NB4 (cell line): ENCODE measurements at places on chromosomes 4 and X.

GRCh38 chr4:7719354-7720174 lies 220.1 kb downstream of the AFAP1 start:
- peak; percentile 60 for DNase-seq

DNA sequence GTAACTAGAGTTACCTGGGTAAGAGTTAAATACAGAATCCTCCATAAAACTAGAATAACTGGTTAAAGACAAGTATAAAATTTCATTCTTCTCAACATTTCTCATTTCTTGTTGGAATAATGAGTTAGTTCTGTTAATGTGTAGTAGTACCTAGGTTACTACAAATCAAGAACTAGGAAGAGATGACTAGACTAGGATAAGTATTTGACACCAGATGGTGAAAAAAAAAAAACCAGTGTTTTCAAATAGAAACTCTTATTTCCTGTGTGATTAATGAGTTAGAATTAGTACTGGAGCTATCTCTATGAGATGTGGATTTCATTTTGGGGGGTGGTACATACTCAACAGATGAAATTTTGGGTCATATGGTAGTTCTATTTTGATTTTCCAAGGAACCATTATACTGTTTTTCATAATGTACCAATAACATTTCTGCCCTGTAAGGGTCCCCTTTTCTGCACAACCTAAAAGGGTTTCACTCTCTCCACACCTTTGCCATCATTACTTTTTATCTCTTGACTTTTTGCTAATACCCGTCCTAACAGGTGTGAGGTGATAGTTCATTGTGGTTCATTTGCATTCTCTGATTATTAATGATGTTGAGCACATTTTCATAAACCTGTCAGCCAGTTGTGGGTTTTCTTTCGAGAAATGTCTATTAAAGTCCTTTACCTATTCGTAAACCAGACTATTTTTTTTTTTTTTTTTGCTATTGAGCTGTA lies 1.7 kb upstream of the VCX start:
- no peak for DNase-seq

DNA sequence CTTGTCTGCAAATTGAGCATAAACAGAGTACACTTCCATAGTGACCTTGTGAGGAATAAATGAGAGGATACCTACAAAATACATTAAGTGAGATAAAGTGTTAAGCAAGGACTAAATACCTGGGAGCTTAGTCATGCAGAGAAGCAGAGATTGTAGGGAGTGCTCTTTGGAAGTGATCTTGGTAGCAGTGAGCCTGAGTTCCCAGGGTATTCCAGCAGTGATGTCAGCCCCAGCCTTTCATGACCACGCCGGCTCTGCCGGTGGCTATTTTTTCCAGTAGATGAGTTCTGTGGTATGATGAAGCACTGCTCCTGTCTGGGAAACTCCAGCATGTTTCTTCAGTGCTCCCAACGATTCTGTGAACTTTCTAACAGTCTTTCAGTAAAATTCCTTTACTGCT lies 391.5 kb upstream of the IGFBP7 start:
- DNase-seq = no peak

DNA sequence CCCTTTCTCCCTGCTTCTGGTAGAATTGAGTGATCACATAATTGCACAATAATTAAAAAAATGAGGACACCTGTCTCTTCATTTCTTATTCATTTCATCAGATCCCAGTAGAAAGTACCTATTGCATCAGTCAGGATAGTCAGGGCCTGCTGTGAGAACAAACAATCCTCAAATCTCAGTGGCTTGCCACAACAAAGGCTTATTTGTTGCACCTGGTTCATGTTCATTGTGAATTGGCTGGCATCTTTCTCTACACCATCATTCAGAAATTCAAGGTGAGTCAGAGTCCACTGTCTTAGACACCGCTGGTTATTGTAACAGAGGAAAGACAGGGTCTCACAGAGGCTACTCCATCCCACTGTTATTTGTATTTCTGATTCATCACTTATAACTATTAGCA lies 409.8 kb downstream of the STIM2 start:
- no peak for DNase-seq

DNA sequence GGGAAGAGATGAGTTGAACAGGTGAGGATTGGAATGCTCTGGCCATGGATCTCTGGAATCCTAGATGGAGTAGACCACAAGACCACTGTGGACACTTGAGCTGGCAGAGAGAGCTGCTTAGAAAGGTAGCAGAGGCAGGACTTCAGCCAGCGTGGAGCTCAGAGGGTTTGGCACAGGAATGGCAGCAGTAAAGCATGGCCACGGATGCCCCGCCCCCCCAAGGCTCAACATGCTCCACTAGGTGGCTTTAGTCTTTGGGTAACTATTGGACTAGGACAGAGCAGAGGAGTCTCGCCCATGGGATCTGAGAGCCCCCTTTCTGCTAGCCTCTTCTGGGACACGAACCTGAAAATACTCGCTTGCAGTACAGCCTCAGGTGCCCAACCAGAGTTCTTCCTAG lies 150.1 kb upstream of the NEIL3 start:
- DNase-seq = no peak

DNA sequence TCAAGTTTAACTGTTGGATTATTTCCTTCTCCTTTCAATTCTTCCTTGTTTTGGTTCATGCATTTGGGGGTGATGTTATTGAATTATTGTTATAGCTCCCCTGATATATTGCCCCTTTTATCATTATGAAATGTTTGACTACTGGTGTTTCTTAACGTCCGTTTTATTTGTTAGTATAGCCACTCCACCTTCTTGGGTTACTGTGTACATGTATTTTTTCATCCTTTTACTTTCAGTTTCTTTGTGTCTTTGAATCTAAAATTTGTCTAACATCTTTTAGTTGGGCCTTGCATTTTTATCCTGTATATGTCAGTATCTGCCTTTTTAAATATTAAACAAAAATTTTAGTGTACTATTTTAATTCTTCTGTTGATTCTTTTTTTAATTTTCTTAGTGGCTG lies 88.7 kb downstream of the TNIP2 start:
- no peak for DNase-seq

GRCh38 chr4:103123114-103123513 lies 23.5 kb upstream of the BDH2 start:
- DNase-seq = no peak

DNA sequence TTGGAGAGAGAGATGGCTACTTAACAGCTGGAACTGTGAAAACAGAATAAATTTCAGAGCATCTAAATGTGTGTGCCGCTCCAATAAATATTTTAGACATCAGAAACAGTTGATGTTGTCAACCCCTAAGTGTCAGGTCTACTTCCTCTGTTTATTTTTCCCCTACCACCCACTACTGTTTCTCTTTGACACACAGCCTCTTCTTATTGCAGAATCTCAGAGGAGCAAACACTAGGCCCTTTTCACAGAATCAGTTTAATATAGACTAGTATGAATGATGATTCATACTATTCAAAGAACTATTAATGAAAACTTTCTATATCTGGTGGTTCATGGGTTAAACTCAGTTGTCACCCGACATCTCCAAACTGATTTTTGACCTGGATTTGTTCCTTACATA lies 33.9 kb downstream of the NAA11 start:
- DNase-seq = no peak

DNA sequence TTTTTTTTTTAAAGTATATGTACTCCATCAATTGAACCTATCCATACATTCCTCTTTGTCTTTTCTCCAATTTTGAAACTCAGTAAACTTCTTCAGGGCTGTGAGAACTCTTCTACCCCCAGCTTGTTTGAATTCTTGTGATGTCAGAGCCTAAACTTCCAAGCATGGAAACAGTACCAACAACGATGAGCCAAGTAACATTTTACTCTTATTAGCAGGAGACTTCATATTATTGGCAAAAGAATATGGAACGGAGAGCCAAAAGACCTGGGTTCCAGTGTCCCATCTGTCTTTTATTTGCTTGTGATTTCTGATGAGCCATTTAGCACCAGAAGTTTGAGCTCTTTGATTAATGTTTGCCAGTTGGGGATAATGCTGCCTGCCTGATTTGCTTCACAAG lies 5.3 kb downstream of the DIAPH2 start:
- DNase-seq = no peak

DNA sequence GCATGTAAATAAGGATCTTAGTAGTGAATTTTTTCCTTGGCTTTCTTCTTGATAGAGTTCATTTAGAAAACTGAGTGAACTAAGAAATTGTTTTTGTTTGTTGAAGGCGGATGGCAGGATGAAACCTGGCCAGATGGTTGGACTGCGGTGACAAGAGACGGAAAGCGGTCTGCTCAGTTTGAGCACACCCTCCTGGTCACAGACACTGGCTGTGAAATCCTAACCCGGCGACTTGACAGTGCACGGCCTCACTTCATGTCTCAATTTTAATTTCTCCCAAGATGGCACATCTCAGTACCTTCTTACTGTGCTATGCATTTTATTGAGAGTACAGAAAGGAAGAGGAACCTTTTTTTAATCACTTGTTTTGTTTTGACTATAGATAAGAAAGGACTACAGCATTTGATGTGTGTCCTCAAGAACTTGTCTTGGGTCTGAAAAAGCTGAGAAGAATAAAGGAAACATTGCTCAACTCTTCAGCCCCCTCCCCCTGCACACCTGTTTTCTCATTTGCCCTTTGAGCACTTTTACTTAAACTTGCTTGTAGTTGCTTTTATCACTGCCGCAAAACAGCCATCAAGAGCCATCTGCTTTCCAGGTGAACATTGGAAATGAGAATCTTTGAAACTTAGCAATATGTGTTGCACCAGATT lies 27.4 kb downstream of the ADH5 start:
- DNase-seq = no peak

GRCh38 chr4:179399054-179399782 lies 1957.0 kb upstream of the AGA start:
- peak; percentile 45 for DNase-seq

DNA sequence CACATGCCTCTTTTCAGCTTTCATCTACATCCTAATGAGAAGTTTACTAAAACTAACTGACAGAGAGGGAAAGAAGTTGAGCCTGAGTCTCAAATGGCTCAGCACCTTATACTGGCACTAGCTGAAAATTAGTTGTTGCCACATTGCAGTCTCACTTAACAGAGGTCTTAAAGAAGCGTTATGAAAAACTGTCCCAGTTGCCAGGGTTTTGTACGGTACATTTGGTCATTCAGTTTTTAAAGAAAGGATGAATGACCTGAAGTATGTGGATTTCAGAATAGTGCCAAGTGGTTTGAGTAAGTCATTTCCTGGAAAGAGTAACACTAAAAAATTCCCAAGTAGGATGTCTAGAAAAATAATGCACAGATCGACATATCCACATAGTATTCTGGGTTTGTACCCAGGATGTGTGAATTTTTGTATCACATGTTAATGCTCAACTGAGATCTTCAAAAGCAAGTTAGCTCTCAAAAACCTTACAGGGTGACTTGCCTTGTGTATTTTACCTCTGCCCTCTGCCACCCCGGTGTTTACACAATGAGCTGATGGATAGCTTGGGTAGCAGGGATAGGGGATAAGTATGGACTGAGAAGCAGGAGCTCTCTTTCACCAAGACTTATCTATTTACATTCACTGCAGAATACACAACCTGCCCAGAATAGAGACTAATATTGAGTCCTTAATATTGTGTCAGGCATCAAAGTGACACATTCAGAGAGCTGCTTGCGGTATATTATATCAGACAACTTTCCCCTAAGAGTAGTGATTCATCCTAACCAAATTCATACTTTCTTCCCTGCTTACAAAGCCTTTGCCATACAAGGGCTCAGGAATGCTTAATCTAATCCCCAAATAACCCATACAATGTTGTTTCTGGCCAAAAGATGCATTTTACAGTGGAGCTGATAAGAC lies 1075.7 kb upstream of the PABPC4L start:
- DNase-seq = no peak

GRCh38 chr4:40910706-40911105 lies 161.0 kb downstream of the NSUN7 start:
- DNase-seq = no peak

DNA sequence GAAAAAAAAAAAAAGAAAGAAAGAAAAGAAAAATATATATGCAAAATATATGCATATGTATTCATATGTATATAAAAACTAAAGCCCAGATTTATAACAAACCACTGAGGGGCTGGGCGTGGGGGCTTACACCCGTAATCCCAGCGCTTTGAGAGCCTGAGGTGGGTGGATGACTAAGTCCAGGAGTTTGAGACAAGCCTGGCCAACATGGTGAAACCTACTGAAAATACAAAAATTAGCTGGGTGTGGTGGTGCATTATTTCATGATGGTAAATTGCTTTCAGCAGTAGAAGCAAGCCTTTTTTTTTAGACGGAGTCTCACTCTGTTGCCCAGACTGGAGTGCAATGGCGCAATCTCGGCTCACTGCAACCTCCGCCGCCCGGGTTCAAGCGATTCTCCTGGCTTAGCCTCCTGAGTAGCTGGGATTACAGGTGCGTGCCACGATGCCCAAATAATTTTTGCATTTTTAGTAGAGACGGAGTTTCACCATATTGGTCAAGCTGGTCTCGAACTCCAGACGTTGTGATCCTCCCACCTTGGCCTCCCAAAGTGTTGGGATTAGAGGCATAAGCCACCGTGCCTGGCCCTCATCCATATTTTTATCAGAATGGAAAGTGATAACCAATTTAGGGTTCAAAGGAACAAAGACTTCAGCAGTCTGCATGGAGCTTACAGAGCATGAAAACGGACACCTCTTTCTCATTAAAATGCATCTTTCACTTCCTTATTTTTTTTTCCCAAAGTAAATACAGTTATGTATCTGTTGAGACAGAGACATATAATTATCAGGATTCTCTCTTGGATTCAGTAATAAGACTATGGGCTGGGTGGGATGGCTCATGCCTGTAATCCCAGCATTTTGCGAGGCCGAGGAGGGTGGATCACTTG lies 27.7 kb upstream of the MOB1B start:
- no peak for DNase-seq

- no peak for DNase-seq
Observed at GRCh38 chrX:139762400-139763183, 54.6 kb upstream of the MCF2 start.

DNA sequence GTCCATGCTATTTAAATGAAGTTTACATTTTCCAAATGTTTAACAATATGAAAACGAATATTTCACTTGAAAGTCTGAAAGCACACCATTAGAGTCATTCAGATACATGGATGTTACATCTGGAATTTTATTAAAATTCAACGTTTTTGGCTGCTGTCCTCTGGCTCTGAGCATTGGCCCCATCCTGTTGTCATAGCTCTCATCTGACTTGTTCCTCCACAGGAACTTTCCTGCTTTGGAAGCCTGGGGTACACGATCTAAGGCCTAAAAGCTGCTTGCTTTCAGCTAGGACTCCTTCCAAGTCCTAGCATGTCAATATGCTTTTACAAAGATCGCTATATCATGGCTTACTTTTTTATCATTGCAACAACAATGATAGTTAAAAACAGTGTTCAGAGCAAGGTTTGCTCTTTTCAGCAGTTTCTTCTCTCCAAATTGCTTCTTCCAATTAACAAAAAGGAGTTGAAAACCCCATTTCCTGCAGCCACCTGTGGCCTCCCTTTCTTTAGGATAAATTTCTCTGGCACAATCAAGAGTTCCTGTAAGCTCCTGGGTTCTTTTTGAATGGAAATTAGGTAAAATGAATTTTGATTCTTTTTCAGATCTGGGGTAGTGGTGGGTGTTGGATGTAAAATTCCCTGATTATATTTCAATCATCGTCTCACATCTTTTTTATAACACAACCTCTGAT lies 413.4 kb upstream of the AGA start:
- no peak for DNase-seq

- no peak for DNase-seq
Observed at GRCh38 chr4:183816882-183817509, 88.1 kb upstream of the STOX2 start.
